ENCODE measurements at places on chromosomes 2 and 18. TPM values are rescaled to one million over a fixed set of nuclear protein-coding genes. Genes with fewer than 3 reads are reported as not detected.
A peak's percentile ranks its signal among the peaks of the same experiment; 100 is the strongest.

GRCh38 chr2:97774425-97774824 is 61.0 kb downstream of the ZAP70 start:
- no peak for DNase-seq

DNA sequence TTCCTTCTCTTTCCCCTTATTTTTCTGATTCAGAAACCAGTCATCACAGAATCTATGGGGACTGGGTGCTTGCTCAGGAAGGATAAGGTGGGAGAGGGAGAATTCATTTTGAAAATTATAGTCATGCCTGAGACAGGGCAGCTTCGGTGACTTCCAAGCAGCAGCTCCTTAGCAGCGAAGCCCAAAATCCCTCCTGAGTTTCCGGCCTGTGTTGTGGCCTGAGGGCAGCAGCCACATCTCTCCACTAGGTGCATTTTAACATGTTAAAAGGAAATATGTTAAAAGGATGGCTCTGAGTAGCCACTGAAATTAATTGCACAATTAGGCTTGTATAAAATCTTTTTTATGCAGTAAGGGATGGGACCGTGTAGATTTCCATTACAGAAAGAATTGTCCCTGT is 207.0 kb upstream of the RAB12 start:
- no peak for DNase-seq

DNA sequence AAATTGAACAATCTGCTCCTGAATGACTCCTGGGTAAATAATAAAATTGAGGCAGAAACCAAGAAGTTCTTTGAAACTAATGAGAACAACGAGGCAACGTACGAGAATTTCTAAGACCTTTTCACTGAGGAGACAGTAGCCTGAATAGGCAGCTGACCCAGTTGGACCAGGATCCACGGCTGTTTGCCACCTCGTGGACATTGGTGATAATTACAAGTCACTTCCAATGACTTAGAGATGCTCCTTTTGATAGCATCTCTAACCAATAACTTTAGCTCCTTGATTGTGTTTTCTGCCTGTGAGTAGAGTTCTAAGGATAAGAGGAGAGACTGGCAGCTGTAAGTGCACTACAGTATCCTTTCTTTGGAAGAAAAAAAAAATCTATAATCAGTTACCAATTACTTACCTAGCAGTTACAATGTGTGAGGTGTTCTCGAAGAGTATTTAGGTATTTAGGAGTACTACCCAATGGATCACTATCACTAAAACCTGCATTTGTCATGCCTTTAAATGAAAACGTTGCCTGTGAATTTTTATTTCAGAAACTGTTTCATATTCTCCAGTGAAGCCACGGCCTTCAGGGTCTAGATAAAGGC is 31.3 kb upstream of the CNTNAP5 start:
- DNase-seq, result peak; percentile 54

GRCh38 chr2:143001501-143001900 is 124.0 kb downstream of the KYNU start:
- no peak for DNase-seq

DNA sequence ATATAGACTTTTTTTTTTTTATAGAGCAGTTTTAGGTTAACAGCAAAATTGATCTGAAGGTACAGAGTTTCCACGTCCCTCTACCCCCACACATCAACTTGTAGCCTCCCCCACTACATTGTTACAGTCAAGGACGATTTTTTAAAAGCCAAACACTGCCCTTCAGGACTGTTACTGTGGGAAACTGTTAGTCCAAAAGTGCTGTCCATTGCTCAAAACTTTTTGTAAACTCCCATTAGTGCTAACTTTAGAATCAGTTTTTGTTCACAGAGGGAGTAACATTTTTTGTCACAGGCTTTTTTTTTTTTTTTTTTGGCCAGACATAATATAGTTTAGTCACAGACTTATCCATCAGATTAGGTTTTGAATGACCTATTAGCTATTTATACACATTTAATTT is 24.1 kb downstream of the ELP2 start:
- no peak for DNase-seq

- no peak for DNase-seq
Observed at GRCh38 chr2:61658841-61659780, 121.0 kb upstream of the XPO1 start.

APOB gene
- 0.23 TPM for total RNA-seq

GRCh38 chr18:76052227-76052595 is 442.8 kb downstream of the ZNF516 start:
- DNase-seq, result no peak
